ENCODE measurements at places on chromosomes 7 and 10.

DNA sequence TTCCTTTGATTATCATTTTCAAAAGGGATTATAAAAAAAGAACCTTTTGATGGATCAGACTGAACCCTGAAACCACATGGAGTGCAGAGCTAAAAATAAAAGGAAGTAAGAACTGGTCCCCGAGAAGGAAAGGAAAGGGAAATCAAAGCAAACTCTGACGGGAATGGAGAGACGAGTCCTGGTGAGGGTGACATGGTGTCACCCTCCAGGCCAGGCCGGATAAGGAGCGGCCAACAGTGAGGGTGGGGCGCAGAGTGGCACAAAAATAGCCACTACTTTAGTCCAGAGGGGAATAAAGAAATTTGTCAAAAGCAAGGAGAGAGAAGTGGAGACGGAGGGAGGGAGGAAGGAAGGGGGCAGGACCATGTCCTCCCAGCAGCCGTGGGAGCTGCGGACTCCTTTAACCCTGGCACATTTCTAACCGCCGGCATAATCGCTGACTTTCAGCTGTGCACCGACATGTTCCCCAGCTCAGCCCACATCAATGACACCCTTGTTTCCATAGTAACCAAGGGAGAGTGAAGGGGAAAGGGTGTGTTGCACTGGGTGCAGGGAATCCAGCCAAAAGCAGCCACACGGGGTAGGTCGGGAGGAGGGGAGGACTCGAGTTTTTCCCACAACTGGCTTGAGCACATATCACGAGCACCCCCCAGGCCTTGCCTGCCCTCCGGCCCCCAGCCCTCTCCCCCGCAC, 29.7 kb downstream of the TRIM8 start:
- H3K27me3 ChIP-seq, result no peaks in the 10 kb centered on the region
- H3K27ac ChIP-seq, result peak overlapping the region; percentile 75
- peak overlapping the region; percentile 62 for H3K4me3 ChIP-seq

DNA sequence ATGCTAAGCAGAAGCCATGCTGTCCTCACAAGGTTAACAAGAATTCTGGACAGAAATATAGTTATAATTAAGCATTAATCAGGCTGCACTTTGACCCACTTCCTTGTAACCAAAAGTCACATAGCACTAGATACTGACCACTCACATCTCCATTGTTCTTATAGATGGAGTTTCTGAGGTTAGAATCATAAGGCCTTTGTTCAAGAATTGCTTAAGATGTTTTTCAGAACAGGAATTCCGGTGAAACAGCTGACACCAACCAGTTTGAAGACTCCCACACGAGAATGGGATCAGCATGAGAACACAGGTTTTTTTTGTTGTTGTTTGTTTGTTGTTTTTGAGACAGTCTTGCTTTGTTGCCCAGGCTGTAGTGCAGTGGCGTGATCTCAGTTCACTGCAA, 488.3 kb upstream of the NRP1 start:
- no peak overlapping the region for H3K27ac ChIP-seq

DNA sequence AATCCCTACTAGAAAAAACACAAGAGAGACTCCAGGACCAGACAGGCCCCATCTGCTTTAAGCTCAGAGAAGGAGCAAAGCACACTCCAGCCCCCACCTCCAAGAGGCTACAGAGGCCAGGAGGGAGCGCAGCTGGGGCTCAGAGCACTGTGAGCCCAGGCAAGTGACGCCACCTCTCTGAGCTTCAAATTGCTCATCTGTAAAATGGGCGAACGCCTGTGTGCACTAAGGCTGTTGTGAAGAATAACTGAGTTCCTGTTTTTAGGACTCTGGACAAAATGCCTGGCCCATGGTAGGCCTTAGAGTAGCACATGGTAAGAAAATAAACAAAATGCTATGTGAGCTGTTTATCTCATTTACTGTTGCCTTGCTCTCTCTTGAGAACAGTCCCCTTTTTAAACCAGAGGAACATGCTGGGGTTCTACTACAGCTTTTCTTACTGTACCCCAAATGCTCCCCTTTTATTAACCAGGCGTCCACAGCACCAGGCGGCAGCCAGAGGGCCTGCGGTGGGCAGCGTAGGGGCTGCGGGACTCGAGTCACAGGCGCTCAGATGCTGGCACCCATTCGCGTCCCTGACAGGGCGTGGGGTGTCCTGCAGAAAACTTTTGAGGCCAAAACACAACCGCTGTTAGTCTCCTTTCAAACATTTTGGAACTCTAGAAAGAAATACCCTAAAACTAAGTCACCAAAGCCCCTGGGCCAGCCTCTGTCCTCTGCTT, 103.8 kb downstream of the TAX1BP1 start:
- H3K4me3 ChIP-seq, result no peak overlapping the region
- H3K4me1 ChIP-seq, result peaks cover 14% of the 10 kb centered on the region
- H3K27me3 ChIP-seq, result no peaks in the 10 kb centered on the region
- DNase-seq, result no peak
- peaks cover under 1% of the 10 kb centered on the region for H3K36me3 ChIP-seq

DNA sequence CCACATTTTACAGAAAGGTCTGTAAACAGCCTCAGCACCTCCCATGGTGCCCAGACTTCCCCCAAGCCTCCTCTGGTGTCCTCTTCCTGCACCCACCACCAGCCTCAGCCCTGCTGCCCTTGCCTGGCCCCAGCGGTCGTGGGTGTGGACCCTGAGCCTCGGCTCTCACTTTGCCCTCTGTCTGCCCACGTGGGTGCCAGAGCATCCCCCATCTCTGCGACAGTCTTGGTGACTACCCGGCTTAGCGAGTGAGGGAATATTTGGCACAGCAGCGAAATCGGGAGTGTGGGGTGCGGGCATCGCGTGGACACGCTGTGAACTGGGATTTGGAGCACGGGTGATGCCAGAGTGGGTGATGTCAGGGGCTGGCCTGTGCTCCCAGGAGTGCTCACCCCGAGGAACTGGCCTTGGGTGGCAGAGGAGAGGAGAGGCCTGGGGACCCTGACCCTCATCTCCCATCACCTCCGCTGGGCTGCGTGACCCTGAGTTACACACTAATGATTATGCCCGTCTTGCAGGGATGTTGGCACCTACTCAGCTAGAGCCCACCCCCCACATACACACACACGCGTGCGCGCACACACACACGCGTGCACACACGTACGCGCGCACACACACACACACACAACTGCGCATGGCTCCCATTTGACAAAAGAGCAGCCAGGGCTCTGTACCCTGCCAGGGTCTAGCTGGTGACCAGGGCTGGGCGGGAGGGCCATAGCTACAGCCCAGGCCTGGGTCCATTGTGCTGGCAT, 8.7 kb downstream of the ELFN1 start:
- no peaks in the 10 kb centered on the region for H3K4me1 ChIP-seq
- no peak overlapping the region for H3K27ac ChIP-seq
- no peaks in the 10 kb centered on the region for H3K27me3 ChIP-seq
- no peaks in the 10 kb centered on the region for H3K36me3 ChIP-seq

DNA sequence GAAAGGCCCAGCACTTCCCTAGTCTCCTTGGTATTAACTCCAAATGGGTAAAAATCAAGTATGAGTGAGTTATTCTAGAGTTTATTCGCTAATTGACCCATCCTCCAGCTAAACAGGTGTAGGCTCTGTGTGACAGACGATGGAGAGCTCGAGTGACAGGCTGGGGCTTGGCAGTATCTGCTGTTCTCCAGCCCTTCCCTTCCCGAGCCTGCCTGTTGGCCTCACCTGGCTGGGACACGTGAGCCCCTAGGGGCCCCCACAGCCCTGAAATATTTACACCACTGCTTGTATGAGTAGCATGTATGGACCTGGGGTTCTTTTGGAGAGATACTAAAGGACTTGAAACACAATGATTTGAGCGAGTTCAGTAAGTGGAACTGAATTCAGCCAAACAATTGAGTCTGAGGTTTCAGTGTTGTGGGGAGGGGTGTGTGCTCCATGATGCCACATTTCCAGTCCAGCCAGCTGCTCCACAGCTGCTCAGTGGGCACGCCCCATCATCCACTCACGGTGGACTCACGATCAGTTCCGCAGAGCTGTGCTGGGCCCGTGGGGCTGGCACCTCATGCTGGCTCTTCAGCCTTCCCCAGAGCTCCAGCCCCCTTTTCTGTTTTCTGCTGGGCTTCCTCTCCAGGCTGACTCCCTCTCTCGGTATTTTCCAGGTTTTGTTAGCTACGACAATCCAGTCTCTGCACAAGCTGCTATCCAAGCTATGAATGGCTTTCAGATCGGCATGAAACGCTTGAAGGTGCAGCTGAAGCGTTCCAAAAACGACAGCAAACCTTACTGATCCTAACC, 283.0 kb downstream of the USP6NL start:
- no peaks in the 10 kb centered on the region for H3K27me3 ChIP-seq
- H3K27ac ChIP-seq, result peak overlapping the region; percentile 71
- peaks cover 71% of the 10 kb centered on the region for H3K36me3 ChIP-seq

GRCh38 chr7:607938-608337, 88.3 kb upstream of the PDGFA start:
- peaks cover 80% of the 10 kb centered on the region for H3K4me1 ChIP-seq
- H3K27ac ChIP-seq, result peak overlapping the region; percentile 99
- H3K27me3 ChIP-seq, result no peaks in the 10 kb centered on the region
- H3K4me3 ChIP-seq, result peak overlapping the region; percentile 84

DNA sequence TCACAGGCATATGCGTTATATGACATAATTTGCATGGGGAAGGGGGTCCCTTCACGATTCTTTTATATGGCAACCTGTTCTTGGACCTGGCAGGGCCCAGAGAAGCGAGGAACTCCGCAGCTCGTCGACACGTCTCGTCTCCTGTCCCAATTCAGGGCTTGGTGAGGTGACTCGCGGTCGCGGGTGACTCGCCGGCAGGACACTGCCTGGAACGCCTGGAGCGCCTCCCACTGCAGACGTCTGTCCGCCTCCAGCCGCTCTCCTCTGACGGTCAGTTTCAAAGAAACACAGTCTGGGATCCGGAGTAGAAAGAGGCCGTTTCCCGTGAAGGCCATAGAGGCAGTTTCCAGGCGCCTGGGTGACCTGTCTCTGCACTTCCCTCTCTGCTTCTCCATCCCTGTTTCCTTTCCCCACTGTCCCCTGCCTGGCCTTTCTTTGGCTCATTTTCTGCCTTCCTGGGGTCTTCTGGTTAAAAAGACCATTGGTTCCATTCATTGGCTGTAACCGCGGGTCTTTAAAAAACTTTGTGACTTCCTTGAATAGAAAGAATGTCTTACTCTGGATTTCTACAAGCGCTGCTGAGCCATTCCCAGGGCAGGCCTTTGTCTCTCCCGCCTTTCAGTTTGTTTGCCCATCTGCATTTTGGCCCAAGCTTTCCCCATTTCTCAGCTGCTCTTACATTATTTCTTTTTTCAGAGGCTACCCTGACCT, 1.2 kb downstream of the UPP1 start:
- H3K4me1 ChIP-seq, result peaks cover 62% of the 10 kb centered on the region
- peak overlapping the region; percentile 81 for H3K4me3 ChIP-seq
- H3K27me3 ChIP-seq, result no peaks in the 10 kb centered on the region
- DNase-seq, result no peak
- peak overlapping the region; percentile 80 for H3K27ac ChIP-seq
- H3K36me3 ChIP-seq, result peaks cover 56% of the 10 kb centered on the region

Measured in activated CD8-positive, alpha-beta T cell treated with anti-CD3 and anti-CD28 coated beads for 36 hours (primary cell).